ENCODE measurements at places on chromosomes 2 and 18. TPM values are rescaled to one million over a fixed set of nuclear protein-coding genes. Genes with fewer than 3 reads are reported as not detected.

Gene MC4R
- not detected for total RNA-seq

DNA sequence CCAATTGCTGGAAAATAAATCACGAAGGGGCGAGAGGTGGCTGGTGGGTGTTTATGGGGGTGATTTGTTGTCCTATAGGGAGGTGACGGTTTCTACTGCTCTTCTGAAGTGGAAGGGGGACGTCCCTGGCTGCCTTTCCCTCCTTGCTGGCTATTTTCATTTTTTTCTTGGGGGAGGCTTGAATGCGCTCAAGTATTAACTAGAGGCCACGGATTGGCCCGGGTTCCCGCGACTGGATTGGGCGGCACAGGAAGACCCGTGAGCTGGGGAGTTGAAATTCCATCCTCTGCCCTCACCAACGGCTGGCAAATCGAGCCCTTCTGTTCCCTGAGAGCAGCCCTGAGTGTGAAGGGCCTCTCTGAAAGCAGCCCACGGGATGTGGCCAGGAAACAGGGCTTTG lies 176.5 kb upstream of the SPRED2 start:
- H3K27ac ChIP-seq: peak overlapping the region; percentile 32
- no peaks in the 10 kb centered on the region for H3K4me1 ChIP-seq
- H3K36me3 ChIP-seq: no peaks in the 10 kb centered on the region
- no peak overlapping the region for H3K4me3 ChIP-seq
- no peak for DNase-seq

DNA sequence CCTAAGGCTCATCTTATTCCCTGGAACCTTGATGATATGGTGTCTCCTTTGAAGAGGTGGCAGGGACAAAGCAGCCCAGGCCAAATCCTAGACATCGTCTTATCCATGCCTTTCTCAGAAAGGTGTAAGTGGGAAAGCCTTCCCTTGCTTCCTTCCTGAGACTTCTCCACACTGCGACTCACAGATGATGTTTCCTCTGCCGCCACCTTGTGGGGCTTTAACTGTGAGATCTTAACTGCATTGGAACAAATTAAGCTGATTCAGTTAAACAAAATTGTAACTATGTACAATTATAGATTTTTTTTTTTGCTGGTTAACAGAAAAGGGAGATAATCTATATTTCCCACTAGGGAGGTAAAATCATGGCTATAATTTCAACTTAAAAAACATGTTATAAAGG lies 10.0 kb upstream of the GCA start:
- DNase-seq: peak; percentile 73
- H3K27ac ChIP-seq: no peak overlapping the region
- H3K36me3 ChIP-seq: no peaks in the 10 kb centered on the region
- no peaks in the 10 kb centered on the region for H3K4me1 ChIP-seq
- H3K27me3 ChIP-seq: peaks cover 10% of the 10 kb centered on the region
- no peak overlapping the region for H3K4me3 ChIP-seq

DNA sequence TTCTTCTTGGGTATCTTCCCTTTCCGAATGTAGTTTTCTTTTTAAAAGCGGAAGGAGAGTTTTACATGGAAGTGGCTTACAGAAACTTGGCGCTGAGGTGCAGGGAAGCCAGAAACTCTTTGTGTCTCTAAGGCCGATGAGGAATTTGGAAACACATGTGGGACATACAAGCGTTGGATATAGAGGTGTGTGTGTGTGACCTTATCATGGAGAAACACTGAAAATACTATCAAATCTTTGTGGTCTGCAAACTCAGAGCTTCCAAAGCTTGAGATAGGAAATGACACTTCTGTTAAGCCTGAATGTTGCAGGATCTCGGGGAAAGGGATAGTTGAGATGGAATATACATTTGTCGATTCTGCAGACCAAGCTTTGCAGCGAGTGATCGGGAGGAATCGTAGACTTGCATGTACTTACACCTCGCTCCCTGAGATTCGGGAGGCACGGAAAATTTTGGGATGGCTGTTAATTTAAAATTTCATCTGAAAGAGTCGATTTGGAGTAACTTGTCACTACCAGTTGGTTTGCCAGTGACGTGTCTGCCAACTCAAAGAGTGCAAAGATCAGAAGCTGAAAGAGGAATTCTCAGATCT lies 1.0 kb downstream of the NAB1 start:
- H3K4me3 ChIP-seq: peak overlapping the region; percentile 90
- DNase-seq: no peak
- no peaks in the 10 kb centered on the region for H3K36me3 ChIP-seq
- no peaks in the 10 kb centered on the region for H3K27me3 ChIP-seq

- no peak overlapping the region for H3K27ac ChIP-seq
- H3K27me3 ChIP-seq: no peaks in the 10 kb centered on the region
- H3K36me3 ChIP-seq: no peaks in the 10 kb centered on the region
- H3K4me3 ChIP-seq: no peak overlapping the region
- no peaks in the 10 kb centered on the region for H3K4me1 ChIP-seq
Observed at GRCh38 chr18:3394648-3395047, 55.3 kb upstream of the TGIF1 start.

- peak overlapping the region; percentile 36 for H3K27ac ChIP-seq
- peaks cover 3% of the 10 kb centered on the region for H3K36me3 ChIP-seq
- peak overlapping the region; percentile 79 for H3K4me3 ChIP-seq
Observed at GRCh38 chr2:161238560-161239325, 69.5 kb upstream of the PSMD14 start.

Gene ACADL
- total RNA-seq: 0.38 TPM

DNA sequence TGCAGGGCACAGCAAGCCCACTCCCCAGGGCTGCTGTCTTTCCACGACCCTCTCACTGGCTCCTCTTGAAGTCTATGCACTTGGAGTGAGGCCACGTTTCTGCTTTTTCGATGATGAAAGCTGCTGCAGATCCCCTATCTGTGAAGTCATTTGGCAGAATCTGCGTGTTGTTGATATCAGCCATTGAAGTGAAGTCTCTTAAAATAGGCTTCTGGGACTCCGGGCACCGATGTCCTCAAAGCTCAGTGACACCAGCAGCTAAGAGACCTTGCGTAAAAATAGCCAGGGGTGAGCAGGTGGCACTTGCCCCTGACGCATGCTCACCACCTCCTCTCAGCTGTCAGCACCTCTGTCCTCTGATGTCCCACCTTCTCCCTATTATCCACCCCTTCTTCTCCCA lies 89.4 kb upstream of the FHL2 start:
- H3K4me3 ChIP-seq: no peak overlapping the region
- peaks cover 6% of the 10 kb centered on the region for H3K4me1 ChIP-seq
- H3K36me3 ChIP-seq: no peaks in the 10 kb centered on the region
- no peaks in the 10 kb centered on the region for H3K27me3 ChIP-seq
- no peak for DNase-seq

All from endodermal cell (in vitro differentiated cells).